T-helper 1 cell (primary cell): ENCODE measurements at places on chromosomes 1 and 21.

DNA sequence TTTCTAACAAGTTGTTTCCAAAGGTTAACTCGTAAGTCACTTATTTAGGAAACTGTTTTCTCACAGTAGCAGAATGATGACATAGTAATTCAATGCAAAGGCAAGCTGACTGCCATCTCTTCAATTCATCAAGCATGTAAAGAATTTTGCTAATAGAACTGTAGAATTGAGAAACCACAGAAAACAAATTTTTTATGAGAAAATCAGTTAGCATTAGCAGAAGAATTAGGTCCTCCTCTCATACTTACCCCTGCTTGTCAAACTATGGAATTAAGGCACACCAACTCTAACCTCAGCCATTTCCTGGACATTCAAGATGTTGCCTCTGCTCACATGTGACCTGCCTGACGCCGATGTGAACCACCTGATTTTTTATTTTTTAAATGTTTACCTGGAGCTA is 115.2 kb downstream of the LRRC40 start:
- DNase-seq: no peak

- DNase-seq: no peak
Measured at GRCh38 chr1:218760601-218761570, 412.8 kb upstream of the LYPLAL1 start.

DNA sequence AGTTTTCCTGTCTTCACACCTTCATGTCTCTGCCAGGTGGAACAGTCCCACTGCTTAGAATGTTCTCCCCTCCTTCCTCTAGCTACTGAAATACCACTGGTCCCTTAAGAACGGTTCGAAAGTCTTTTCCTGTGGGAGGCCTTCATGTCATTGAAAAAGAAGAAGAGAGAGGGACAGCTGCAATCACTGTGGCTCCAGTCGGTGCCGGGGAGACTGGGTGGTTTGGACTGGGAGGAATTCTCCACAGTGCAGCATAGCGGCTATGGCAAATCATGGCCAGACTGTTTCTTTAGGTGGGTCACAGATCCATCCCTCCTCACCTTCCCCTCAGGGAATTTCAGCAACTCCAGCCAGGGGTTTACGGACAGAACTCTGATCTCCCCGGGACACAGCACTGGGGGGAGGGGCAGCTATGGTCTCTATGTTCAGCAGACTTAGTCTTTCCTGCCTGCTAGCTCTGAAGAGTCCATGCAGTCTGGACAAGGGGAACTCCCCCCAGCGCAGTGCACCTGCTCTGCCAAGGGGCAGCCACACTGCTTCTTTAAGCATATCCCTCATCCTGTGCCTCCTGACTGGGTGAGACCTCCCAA is 567.2 kb downstream of the SMYD3 start:
- DNase-seq: no peak

- no peak for DNase-seq
Measured at GRCh38 chr1:60102267-60103061, 28.9 kb upstream of the C1orf87 start.

DNA sequence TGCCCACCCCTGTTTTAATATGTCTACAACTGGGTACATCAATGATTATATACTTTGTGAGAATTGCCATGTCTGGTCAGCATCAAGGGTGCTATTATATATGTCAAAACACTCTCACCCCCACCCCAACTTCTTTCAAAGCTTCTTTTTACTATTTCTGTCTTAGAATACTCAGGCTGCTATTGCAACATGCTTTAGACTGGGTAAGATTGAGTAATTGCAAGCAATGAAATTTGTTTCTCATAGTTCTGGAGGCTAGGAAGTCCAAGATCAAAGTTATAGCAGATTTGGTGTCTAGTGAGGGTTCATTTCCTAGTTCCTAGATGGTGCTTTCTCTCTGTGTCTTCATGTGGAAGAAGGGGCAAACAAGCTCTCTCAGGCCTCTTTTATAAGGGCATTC is 100.5 kb upstream of the KCNK1 start:
- no peak for DNase-seq
